Hindlimb muscle (tissue), 1 donor: ENCODE measurements at places on chromosomes 6 and 20.

DNA sequence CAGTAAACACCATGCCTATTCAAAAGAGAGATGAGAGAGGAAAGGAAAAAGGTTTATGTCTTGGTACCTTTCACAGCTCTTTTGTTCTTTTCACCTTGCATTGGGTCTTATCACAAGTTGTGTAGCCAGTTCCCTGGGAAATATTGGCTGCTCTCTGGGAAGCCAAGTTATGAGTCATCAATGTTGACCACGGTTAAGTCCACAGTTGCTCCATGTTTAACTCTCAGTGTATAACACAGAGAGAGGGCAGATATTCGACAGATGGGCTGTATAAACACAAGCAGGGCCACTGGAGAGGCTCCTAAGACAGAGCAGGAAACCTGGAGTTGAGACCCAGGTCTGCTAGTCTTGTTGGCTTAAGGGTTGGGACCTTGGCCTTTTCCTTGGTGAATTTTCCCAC lies 718.6 kb downstream of the QKI start:
- DNase-seq: no peak

DNA sequence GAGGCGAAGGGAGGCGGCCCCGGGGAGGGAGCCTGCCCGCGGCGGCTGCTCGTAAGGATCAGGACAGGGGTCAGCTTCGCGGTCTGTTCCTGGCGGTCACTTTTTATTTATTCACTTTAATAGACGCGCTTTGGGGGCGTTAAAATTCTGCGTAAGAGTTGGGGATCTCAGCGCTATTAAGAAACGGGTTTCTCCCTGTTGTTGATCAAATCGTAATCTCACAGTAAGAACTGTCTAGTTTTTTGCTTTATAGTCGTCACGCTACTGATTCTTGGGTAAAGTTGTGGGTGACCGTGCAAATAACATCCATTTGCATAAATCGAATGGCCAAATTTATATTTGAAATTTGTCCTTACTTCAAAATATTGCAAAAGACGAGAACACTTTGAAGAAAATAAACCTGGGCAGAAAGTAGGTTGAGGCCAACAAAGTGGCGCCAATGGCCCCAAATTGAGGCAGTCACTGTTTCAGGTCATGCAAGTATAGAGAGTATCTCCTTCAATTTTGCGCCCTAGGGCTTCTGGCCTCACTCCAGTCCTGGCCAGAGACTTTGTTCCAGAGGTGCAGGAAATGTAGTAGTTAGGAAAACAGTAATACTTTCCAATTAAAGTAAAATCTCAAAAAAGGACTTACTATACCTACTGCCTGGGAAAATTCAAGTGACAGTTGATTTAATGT lies 963 bp upstream of the RMND1 start:
- DNase-seq: peak; percentile 30

DNA sequence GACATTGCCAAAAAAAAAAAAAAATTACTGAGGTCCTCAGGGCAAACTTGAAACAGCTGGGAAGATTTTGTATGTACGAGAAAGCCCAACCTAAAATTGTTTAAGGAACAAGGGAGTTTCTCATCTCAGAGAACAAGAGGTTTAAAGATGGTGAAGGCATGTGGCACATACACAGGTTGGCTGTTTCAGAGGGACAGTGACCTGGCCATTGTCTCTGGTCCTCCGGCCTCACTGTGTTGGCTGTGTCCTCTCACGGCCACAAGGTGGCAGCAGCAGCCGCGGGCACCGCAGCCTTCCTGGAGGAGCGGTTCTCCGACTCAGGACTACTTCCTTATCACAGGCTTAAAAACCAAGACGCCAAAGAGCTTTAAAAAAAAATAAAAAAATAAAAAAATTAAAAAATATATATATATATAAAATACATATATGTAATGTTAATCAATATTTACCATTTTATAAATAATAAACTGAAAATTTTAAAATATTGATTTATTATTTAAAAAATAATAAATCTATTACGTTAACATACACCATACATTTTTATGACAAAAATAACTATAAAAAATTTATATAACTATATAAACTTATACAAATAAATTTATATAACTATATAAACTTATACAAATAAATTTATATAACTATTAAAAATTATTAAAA lies 52.8 kb downstream of the GTF2H5 start:
- peak; percentile 83 for DNase-seq

DNA sequence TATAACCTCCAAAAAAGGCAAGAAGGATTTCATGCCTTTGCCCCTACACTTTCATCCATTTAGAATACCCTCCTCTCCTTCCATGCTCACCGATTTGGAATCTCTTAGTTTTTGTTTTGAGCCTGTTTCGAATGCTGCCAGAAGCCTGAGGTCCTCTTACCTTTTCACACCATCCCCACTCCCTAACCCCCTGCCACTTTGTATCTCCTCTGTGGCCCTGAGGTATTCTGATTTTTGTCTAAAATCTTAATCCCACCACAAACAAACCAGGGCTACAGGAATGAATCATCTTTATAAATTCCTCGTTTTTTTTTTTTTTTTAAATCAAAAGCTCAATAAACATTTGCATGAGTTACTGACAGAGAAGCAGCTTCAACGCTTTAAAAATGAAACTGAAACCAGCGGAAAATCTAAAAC lies 1.6 kb upstream of the RPS12 start:
- DNase-seq: no peak

DNA sequence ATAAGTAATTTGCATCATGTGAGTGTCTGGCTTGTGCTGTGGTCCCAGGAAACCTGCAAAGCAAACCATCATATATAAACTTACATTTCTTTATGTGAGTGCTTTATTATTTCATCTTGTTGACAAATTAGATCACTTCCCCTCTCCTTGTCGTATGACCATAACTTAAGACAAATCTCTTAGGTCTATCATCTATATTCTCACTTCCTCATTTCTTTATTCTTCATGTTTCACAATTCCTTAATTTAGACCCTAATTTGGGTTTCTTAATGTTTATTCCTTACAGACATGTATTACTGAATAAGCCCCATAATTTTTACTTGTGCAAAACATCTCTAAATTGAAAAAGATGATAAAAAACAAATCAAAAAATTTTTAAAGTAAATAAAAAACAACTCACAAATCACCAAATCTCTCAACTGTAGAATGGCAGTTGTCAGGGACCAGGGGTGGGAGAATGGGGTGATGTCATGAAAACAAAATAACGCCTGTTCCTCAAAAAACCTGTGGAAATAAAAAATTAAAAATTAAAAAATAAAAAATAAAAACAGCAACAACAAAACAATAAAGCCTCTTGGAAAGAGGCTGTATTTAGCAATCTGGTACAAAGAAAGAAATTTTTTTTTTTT lies 49.5 kb upstream of the FBXO30 start:
- DNase-seq: no peak

DNA sequence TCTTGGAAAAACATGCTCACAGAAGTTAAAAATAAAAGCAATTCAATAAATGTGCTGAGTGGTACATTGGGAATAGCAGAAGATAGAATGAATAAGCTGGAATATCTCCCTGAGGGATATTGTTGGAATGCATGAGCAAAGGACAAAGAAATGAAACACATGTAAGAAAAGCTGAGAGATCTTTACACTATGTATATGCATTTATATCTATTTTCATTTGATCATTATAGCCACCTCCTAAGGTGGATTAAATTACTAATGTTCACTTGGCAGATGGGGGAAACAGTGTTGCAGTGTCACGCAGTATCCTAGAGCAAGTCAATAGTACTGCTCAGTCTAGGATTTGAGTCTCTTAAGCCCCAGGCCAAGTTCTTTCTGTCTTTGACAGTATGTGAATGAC lies 542.0 kb upstream of the MARCKS start:
- DNase-seq: peak; percentile 53

GRCh38 chr20:63690898-63691710 lies 5.3 kb upstream of the TNFRSF6B start:
- no peak for DNase-seq

- DNase-seq: peak; percentile 15
Observed at GRCh38 chr20:2688041-2688591, 4.5 kb upstream of the EBF4 start.

GRCh38 chr6:36038120-36038876 lies 10.7 kb downstream of the MAPK14 start:
- peak; percentile 19 for DNase-seq

DNA sequence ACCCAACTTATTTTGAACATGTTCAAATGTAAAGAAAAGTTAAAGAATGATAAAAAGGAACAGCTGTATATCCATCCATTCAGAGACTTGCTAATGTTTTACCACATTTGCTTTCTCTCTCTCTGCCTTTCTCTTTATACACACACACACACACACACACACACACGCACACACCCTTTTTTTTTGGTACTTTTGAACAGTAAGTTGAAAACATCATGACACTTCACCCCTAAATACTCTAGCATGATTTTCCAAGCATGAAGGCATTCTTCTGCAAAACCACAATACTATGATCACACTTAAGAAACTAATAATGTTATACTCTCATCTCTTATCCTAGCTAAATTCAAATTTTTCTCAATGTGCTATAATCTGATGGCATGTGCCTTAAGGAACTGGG lies 192.3 kb downstream of the UTRN start:
- no peak for DNase-seq

DNA sequence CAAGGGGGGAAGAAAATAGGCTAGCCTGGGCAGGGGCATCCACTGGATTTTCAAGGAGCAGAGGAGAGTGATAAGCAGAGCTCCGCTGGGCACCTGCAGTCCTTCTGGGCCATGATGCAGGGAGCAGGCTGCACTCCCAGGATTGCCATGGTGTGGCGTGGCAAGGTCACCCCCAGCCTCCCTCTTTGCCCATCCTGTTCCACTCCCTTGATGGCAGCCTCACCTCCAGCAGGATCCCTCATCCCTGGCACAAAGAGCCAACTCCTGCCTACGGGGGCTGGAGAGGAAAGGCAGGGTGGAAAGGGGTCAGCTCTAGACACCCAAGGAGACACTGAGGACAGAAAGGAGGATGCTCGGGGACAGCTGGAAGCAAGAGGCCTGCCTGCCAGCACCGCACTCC lies 22.4 kb upstream of the MYMX start:
- DNase-seq: no peak

DNA sequence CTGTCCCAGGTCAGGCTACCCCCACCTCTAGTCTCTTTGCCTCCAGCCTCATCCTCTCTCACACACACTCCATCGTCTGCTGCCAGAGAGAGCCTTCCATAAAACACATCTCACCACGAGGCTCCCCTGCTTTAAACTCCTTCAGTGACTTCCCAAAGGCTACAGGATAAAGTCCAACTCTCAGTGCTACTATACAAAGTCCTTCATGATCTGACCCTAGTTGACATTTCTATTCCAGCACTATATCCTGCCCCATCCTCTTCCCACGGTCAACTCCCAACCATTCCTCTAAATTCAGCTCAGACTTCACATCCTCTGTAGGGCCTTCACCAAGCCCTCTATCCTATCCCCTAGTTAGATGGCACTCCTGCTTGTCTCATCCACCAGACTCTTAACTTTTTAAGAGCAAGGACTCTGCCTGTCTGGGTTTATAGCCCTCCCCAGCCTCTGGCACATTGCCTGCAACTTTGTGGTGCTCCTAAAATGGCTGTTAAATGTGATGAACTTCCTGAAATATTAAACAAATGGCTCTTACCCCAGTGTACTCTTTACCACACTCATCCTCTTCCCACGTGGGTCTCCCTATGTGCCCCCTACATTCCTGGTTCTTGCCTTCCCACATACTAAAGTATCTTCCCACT lies 36.1 kb downstream of the KIF16B start:
- DNase-seq: no peak

- DNase-seq: no peak
Observed at GRCh38 chr6:92977018-92977417, 442.3 kb downstream of the EPHA7 start.

GRCh38 chr20:2465100-2465499 lies 5.5 kb downstream of the SNRPB start:
- DNase-seq: no peak

DNA sequence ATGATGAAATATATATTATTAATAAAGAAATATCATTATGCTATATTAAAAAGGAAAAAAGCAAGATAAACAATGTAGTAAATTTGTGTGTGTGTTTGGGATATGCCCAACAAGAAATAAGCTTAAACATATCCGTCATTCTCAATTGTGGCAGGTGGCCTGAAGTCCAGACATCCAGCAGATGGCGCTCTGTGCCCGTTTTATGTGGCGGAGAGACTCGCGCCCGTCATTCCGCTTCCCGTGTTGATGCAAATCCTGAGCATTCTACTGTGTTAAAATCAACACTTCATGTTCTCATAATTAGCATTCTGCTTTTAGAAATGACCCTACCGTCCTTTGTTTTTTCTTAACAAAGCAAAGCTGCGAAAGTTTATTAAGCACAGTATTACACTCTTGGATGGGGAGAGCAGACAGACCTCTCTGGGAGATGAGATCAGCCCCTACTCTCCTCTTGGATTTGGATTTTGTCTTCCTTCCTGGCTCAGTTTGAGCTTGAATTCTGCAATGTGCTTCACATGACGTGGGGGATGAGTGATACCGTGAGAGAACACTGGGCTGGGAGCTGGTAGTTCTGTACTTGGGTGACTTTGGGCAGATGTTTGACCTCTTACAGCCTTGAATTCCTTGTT lies 125.8 kb downstream of the MCHR2 start:
- peak; percentile 66 for DNase-seq

DNA sequence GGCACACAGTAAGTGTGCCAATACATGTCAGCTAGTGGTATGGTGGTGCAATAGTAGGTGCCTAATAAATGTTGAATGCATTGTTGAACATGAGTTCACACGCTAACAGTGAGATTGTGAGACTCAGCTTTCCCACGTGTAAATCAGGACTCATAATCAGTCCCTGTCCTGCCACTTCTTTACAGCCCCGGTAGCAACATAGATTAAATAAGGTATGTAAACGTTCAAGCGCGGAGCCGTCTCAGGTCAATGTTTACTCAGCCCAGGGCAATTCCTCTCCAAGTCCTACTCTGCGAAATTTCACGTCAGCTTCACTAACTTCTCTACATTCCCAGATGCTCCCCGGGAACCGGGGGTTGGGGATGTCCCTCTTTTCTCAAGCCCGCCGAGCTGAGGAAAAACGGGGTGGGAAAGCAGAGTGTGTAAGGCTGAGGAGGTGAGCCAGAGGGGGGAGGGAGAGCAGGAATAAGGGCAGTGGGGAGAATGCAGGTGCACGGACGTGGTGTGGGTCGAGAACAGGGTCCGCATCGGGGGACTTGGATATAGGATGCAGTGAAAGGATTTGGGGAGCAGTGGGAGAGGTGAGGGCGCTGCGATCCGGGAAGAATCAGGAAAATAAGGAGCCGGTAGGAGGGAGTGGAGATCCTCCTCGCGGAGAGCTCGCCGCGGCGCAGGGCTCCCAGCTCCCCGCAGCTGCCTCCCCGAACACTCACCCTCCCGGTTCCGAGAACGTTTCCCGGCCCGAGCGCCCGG lies 544 bp upstream of the TP53INP2 start:
- peak; percentile 36 for DNase-seq

- no peak for DNase-seq
Observed at GRCh38 chr20:61510778-61511330, 258.8 kb downstream of the CDH4 start.
